SJCRH30 (cell line): ENCODE measurements at places on chromosomes 3 and 15. TPM values are rescaled to one million over a fixed set of nuclear protein-coding genes. Genes with fewer than 3 reads are reported as not detected.

The GOLGA8G gene
- not detected in 2 replicates for total RNA-seq

The MAGI1 gene
- total RNA-seq, result 14.5 and 16.9 TPM in 2 replicates

The FES gene
- 0.25 and 1.1 TPM in 2 replicates for total RNA-seq

The TICRR gene
- total RNA-seq, result 24.9 and 27.2 TPM in 2 replicates

The PIGBOS1 gene
- total RNA-seq, result 11.2 and 11.3 TPM in 2 replicates

The SLC6A11 gene
- total RNA-seq, result 0.03 TPM in 1 of 2 replicates, not detected in the other

The P2RY1 gene
- 1.2 and 1.5 TPM in 2 replicates for total RNA-seq

The CPLX3 gene
- total RNA-seq, result not detected in 2 replicates

The NEDD4 gene
- 23.4 and 26.0 TPM in 2 replicates for total RNA-seq

The IL20RB gene
- 1.0 and 1.3 TPM in 2 replicates for total RNA-seq
